Stimulated activated CD4-positive, alpha-beta T cell treated with anti-CD3 and anti-CD28 coated beads, TNF-alpha, amount 100 ng/mL, for 4 hours (primary cell): ENCODE measurements at places on chromosomes 1 and 21.
A peak's percentile ranks its signal among the peaks of the same experiment; 100 is the strongest.

DNA sequence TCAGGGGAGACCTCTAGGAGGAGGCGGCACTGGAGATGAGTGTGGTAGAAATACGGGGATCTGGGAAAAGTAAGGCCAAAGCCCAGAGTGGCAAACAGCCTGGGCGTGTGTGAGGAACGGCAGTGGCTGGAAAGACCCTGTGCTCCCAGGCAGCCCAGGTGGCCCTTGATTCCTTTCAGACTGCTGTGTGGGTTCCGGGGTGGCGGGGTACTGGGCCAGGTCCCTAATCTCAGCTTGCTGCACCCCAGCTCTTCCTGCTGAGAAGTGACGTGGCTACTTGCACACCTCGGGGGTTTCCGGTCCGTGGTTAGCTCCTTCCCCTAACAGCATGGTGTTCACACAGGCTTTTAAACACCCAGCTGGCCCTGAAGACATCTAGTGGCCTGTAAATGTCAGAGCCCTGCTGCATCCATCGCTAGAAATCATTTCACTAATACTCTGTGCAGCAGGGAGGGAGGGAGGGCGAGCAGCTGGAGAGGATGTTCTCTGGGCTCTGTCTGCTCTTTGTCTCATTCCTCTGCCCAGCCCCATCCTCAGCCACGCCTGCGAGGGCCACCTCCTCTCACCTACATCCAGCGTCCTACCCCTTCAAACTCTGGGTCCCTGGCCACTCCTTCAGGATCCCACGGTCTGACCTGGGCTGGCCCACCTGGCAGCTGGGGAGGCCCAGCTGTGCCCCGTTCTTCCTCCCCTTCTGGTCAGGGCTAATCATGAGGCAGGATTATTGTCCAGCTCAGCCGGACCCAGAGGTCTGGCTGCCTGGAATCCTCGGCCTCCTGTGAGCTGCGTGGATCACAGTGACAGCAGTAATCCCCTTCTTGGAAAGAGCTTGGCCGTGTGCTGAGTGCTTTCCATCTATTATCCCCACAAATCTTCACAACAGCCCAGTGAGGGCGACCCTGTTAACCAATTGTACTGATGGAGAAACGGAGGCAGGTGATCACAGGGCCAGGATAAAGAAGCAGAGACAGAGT is 7.2 kb downstream of the ZDHHC18 start:
- DNase-seq = peak; percentile 86

GRCh38 chr1:223712194-223712849 is at the start of gene CAPN2:
TSS of gene CAPN2 (plus strand) at chr1:223712539. CDS start at chr1:223712641, 102 bp downstream.
- peak; percentile 45 for DNase-seq

DNA sequence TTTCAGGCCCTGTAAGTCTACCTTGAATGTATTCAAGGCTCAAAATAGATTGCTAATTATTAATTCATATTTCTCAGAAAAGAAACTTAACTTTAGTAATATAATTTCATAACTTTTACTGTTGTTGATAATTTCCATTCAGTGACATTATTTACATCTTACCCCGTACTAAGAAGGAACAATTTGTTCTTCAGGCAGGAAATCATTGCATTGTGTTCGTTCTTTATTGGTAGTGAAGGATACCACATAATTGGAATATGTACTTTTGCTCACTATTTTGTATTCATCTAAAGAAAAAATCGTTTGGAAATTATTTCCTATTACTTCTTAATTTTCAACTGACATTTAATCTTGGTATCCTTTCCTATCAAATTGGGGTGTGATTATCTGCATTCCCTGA is 39.4 kb downstream of the CTTNBP2NL start:
- DNase-seq = no peak

DNA sequence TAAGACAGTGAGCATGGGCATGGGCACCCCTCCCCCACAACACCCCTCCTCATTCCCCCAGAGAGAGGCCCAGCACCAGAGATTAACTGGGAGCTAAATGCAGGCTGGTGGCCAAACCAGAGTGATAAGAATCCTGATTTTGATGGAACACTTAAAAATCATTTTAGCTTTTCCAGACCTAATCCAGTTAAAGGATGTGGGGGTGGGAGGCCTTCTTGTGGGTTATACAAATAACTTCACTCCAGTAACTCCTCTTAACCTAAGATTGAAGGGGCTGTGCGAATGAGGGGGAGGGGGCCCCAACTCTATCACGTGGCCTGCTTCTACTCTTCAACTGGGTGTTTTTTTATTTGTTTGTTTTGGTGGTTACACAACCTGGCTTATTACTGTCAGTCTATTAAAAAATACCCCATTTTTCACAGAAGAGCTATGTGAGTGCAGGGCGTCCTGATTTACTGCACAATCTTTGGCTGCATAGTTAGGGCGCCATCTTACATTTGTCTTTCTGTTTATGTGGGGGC is 398.1 kb upstream of the LYPLAL1 start:
- no peak for DNase-seq

GRCh38 chr1:62774971-62775595 is 8.8 kb upstream of the ATG4C start:
- DNase-seq = no peak

DNA sequence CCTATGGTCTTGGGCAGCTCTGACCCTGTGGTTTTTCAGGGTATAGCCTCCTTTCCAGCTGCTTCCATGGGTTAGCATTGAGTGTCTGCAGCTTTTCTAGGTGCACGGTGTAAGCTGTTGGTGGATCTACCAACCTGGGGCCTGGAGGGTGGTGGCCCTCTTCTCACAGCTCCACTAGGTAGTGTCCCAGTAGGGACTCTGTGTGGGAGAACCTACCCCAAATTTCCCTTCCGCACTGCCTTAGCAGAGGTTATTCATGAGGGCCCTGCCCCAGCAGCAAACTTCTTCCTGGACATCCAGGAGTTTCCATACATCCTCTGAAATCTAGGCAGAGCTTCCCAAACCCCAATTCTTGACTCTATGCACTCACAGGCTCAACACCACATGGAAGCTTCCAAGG is 111.0 kb upstream of the C1orf87 start:
- no peak for DNase-seq

GRCh38 chr1:204262506-204263253 is 48.9 kb upstream of the GOLT1A start:
- DNase-seq = no peak

GRCh38 chr1:236659792-236660587 is 26.3 kb upstream of the ACTN2 start:
- DNase-seq = no peak

GRCh38 chr21:39014747-39015146 is 168.5 kb downstream of the PSMG1 start:
- no peak for DNase-seq

DNA sequence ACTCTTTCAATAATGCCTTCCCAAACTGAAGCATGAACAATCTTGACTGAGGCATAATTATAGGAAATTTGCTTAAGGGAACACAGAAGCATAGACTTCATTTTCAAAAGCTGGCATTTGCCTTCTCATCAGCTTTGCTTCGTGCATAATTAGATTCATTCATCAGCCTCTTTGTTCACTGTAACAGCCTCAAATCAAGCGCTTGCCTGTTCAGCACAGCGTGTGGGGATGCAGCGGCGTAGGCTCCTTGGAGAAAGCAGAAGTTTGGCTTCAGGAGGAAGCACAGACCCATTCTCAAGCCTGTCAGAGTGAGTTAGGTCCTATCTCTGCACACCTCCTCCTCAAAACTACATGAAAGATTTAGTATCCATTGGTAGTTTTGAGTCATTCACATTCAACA is 246.4 kb upstream of the MAP1LC3C start:
- DNase-seq = no peak

GRCh38 chr1:154666051-154666790 is 58.2 kb upstream of the ADAR start:
- DNase-seq = no peak

DNA sequence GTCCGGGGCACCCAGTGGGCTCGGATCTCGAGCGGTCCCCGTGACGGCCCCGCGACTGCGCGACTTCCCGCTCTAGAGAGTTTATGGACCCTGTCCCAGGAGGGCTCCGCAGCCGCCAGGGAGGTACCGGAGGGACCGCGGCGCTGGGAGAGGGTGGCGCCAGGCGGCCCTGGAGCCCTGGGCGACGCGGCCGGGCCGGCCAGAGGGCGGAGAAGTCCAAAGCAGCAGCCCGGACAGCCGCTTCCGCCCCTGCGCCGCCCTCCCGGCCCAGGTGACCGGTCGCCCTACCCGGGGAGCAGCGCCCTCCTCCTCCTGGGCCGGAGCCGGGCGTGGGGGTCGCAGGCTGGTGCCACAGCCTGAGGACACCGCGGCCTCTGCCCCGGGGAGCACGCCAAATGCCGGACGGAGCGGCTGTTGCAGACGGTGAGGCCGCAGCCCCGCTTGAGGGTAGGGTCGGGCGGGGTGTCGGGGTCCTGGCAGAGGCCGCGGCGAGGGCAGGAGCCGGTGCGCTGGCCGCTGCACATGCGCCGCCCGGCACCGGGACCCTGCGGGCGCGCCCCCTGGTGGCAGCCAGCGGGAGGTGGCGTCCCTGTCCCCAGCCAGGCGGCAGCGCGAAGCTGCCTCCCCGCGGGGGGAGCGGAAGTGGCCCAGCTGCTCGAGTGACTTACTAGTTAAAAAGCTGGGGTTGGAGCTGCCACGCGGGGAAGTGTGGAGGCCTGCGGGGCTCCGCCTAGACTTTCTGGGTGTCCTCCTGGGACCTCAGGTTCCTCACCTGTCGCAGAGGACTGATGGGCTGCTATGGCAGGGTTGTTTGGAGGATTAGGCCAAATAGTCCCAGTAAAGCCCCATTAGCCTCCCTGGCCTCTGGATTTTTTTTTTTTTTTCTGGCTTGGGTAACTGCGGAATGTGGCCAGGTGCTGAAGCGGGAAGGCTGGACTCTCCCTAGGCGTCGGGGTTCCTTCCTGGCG is 20.9 kb upstream of the ZNF678 start:
- peak; percentile 83 for DNase-seq

DNA sequence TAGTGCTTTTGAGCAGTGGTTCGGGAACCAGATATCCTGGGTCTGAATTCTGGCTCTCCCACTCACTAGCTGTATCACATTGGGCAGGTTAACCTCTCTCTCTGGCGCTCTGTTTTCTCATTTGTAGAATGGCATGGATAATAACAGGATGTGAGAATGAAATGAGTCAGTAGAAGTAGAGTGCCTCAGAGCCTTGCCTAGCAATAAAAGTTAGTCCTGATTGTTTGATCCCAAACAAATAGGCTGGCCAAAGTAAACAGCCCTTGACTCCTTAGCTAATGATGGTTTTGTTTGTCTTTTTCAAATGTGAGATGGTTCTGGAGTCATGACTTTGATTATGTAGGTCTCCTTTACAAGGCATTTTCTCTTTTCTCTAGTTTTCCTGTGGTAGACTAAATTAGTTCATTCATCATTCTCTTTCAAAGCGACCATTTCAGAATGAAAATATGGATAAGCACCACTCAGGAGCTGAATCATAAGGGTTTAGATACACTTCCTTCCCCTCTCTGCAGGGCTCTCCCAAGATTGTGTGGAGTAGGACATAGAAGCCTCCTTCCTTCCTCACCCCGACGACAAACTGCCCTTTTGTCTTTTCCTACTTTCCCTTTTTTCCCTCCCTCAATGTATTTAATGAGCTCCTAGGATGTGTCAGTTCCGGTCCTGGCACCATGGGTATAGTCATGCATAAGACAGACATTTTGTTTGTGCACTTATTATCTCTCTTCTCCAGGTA is 23.1 kb downstream of the KIAA0040 start:
- no peak for DNase-seq

DNA sequence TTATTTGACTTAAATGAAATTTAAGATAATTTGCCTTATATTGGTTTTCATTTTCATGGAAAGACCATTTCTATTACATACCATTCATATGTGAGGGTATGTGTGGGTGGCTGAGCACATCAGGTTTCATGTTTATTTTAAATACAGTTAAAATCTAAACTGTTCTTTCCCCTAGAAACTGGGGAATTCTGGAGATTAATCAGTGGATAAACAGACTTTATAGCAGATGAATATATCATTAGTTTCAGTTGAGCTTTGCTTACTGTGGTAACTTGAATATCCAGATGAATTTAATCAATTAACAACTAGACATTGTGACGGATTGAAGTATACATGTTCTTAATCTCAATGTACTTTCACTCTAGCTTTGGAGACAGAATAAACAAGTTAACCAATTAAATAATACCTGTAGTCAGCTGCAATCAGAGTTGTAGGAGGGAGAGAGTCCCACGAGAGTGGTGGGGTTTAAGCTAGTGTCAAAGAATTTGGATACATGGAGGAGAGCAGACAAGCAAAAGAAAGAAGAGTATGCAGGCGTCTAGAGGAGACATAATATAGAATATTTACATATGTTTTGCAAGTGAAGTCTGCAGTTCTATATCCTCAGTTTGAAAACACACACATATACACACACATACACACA is 97.6 kb downstream of the PDE4B start:
- no peak for DNase-seq

DNA sequence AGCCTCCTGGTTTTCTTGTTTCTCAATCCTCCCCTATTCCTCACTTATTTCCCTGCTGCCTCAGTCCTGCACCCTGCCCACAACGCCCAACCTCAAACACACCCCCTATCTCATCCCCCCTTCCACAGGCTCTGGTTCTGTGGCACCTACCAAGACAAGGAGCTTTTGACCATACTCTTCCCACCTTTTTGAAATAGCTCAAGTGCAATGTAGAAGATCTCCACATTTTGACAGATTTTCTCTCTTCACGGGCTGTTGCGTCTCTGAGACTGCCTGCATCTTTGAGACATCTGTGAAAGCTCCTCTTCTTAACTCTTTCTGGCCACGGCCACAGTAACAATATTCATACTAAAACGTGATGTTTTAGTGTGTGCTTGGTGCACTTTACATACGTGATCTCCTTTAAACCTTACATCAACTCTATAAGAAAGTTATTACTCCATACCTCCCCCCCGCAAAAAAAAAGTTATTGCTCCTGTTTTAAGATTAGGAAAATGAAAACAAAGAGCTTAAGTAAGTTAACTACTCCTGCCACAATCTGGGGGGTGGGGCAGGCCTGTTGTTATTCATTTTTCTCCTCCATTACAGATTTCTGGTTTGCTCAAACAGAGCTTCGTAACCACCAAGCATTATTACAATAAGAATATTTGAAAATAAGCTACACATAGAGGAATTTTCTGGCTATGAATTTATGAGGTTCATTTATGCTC is 1.8 kb upstream of the SERBP1 start:
- DNase-seq = no peak

- no peak for DNase-seq
These were observed 13.0 kb downstream of the NES start for GRCh38 chr1:156664046-156664766.

DNA sequence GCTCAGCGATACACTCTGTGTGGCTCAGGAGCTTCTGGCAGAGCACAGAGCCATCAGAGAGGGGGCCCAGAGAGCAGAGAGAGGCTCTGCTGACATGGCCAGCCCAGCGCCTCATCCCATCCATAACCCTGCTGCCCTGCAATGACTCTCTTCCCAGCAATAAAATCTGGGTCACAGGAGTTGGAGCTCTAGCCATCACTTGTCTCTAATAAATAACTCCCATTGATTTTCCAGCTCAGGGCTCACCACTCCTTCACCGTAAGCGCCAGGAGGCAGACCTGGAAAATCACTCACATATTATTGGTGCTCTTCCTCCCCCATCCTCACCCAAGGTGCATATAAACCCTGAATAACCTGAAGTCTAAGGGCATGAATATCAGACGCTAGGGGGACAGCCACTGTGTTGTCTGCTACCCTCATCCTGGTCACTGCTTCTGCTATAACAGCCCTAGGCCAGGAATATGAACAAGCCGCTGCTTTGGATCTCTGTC is at the start of gene APCS:
APCS (plus strand) TSS at position 366 of the 491 bp plus-strand sequence; CDS start at position 462, 96 bp downstream.
- DNase-seq = no peak
